ENCODE measurements at places on chromosomes 13 and 19.

DNA sequence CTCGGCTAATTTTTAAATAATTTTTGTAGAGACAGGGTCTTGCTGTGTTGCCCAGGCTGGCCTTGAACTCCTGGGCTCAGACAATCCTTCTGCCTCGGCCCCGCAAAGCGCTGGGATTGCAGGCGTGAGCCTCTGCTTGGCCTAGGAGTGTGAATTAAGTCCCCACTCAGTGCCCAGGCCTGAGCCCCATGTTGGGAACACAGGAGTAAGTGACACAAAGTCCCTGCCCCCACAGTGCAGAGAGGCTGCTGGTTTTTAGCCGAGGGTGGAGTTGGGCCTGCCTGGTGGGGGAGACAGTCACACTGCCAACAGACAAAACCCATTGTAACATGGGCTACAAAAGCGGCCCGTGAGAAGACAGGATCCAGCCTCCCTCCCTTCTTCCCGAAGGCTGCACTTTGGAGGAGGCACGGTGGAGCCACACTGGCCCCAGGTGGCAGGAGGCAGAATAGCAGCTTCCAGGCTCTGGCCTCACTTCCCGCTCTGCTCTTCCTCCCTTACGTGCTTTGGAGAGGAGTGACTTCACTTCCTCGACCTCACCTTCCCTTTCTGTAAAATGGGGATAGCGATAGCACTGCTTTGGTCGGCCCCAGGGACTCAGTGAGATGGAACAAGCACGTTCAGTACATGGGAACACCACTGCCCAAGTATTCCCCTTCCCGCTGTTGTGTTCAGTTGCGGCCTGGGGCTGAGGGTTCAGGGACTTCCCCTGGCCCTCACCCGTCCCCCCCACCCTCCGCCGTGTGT, 15.2 kb upstream of the EHD2 start:
- DNase-seq, result peak; percentile 81

DNA sequence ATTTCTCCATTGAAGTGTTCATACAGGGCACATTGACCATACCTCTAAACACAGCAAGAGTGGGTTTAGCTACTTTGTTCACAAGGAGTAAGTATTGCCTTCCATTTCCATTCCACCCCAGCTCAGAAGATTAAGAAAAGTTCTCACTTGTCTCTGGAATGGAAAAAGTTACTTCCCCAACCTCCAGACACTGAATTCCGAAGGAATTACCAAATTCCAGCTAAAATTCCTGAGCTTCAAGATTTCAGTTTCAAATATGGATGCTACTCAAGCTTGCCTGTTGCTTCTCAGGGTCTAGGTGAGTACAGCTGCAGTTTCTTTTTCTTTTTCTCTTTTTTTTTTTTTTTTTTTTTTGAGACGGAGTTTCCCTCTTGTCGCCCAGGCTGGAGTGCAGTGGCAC, 33.6 kb downstream of the TEX26 start:
- no peak for DNase-seq

- DNase-seq, result no peak
Observed at GRCh38 chr19:15251010-15251748, 18.9 kb upstream of the EPHX3 start.

- no peak for DNase-seq
Observed at GRCh38 chr13:43567608-43568007, 219.2 kb downstream of the ENOX1 start.

- DNase-seq, result no peak
Observed at GRCh38 chr13:110381029-110381360, 73.9 kb downstream of the COL4A2 start.

- no peak for DNase-seq
Observed at GRCh38 chr13:111001636-111002035, 86.8 kb upstream of the ANKRD10 start.

DNA sequence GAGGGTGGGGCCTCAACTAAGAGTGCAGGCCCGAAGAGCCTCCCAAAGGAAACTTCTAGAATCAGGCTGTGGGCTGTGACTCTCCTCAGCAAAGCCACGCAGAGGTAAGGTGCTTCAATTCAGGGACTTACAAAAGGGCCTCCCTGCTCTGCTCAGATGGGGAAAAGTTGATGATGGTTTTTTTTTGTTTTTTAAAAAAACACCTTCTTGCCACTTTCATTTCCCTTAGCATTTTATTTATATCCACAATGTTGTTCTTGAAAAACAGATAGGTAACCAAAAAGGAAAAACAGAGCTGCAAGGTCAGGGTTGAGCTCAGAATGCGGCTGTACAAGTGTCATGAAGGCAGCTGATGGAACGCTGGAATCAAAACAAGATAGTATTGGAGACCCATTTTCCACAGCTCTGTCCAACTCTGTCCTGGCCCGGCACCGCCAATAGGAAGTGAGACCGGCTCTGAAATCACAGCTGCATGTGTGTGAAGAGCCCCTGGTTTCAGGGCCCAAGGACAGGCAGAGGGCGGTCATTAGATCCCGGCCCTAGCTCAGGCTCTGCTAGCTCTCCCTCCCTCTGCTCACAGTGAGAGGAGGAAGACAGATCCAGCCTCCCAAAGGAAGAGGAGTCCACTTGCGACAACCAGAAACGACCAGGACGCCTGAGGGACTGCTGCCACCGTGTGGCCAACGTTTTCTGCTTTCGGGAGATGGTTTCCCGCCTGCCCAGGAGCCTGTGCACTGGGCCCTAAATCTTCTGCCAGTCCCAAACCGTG, 58.3 kb downstream of the KLF2 start:
- peak; percentile 89 for DNase-seq

- no peak for DNase-seq
Observed at GRCh38 chr13:35675651-35676050, 199.2 kb upstream of the MAB21L1 start.

- no peak for DNase-seq
Observed at GRCh38 chr13:60158321-60158801, 5.4 kb downstream of the DIAPH3 start.

GRCh38 chr19:10712754-10713153, 5.1 kb upstream of the DNM2 start:
- no peak for DNase-seq

DNA sequence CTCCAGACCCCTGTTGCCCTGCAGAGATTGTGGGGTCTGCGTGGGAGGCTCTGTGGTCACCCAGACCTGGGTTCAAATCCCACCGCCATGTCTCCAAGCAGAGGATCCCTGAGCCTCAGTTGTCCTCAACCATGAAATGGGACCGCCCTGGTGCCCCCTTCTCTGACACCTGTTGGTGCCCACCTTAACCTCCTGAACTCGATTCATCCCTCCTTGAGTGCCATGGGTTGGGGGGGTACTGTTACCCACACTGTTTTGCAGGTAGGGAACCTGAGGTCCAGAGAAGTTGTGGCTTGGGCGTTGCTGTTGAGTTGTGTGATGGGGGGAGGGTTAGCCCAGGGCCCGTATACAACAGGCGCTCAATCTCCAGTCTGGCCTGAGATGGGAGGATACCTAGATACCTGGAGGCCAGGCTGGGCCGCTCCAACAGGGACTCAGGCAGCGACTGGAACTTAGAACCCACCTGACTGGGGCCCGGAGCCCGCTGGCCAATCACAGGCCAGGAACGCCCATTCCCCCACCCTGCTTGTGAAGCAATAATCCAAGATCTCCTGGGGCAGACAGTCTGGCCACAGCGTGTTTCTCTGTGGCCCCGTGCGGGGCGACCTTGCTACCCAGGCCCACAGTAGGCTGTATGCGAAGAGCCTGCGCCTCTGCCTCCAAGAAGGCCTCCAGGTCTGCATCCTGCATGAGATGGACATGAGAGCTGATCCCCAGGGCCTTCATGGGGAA, 2.8 kb downstream of the ARID3A start:
- DNase-seq, result no peak

- no peak for DNase-seq
Observed at GRCh38 chr19:27729332-27729731, 1483.6 kb downstream of the UQCRFS1 start.

GRCh38 chr19:2290441-2291184, 8.6 kb upstream of the PEAK3 start:
- DNase-seq, result peak; percentile 72

DNA sequence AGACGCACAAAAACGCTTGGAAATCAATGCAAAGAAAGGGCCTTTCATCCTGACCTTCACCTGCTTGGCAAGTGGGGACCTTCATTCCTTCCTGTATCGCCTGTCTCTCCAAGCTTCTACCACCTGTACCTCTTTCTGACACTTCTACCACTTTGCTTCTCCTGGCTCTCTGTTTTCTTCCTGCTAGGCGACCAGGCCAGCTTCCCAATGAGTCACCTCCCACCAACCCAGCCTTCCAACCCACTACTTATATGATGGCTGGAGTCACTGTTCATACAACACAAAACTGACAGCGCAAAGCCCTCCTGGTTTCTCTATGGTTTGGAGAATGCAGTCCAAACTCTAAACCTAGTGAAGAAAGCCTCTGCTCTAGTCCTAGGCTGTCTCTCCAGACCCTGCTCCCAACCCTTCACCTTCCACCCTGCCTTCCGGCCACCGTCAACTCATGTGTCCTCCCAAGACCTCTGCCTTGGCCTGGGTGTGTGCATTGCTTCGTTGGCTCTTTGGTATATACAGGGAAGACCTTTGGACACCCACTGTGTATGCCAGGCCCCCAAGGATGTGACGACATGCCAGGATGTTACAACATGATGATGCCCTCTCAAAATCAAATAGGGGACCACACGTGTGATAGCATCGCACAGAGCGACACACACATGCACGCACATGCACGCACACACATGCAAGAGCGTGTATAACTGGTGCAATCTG, 148.5 kb downstream of the STK24 start:
- DNase-seq, result no peak

- no peak for DNase-seq
Observed at GRCh38 chr13:94987869-94988268, 275.5 kb upstream of the SOX21 start.

- DNase-seq, result peak; percentile 66
Observed at GRCh38 chr19:3976495-3977241, 5.8 kb upstream of the DAPK3 start.

All from activated CD8-positive, alpha-beta memory T cell treated with anti-CD3 and anti-CD28 coated beads for 24 hours (primary cell).